M059J (cell line): ENCODE measurements at places on chromosomes 13 and 19.

GRCh38 chr19:18895824-18896341 lies at the start of gene CERS1:
Gene CERS1, minus strand, starts transcription at chr19:18896158. Its CDS starts 86 bp downstream, at chr19:18896072.
- DNase-seq = no peak

DNA sequence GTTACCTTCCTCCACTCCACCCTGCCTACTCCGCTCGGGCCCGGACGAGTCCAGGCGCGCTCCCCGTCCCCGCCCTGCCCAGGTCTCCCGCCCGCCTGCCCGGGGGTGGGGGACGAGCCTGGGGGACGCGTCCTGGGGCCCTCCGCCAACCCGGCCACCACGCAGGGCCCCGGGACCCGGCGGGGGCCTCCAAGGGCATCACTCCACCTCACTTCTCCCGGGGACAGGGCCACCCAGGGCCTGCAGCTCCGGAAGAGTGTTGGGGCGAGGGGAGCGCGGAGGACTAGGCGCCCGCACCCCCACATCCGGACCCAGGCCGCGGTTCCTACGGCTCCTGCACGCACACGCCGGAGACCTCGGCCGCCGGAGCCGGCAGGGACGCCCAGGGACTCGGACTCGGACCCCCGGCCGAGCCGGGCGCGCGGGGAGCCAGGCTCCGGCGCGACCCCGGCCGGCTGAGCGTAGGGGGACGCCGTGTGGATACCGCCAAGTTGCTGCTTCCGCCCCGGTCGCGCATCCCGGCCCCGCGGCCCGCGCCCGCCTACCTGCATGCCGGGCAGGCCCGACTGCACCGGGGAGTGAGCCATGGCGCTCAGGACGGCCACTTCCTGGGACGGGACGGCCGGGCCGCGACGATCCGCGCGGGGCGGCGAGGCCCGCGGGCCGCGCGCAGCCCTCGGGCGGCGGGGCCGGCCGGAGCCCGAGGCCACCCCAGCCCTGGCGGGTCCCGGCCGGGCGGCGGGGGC lies 534 bp downstream of the STK24 start:
- DNase-seq = peak; percentile 40

GRCh38 chr19:35746531-35746930 lies 1.1 kb downstream of the PSENEN start:
- DNase-seq = no peak

- no peak for DNase-seq
Measured at GRCh38 chr13:43127103-43127798, 103.9 kb downstream of the DNAJC15 start.

DNA sequence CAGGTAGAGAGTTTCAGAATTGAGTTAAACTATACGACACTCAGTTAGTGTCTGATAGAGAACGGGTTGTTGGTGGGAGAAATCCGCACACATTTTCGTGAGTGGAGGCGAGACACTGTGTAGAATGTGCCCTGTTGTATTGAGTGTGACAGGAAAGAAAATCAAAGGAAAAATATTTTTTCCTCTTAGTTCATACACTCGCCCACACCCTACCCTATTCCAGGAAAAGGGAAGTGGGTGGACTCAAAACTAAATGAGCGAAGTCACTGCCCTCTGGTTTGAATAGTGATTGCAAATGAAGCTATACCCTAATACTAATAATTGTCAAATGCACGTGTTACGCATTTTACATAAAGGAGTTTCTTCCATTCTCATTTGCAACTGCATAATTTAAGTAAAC lies 2.0 kb downstream of the ZNF347 start:
- DNase-seq = no peak

GRCh38 chr13:51151463-51151862 lies 40.4 kb upstream of the C13orf42 start:
- no peak for DNase-seq

GRCh38 chr13:76822698-76823267 lies 63.4 kb downstream of the KCTD12 start:
- DNase-seq = peak; percentile 60

- DNase-seq = peak; percentile 23
Measured at GRCh38 chr13:32969516-32969941, 46.7 kb upstream of the KL start.

DNA sequence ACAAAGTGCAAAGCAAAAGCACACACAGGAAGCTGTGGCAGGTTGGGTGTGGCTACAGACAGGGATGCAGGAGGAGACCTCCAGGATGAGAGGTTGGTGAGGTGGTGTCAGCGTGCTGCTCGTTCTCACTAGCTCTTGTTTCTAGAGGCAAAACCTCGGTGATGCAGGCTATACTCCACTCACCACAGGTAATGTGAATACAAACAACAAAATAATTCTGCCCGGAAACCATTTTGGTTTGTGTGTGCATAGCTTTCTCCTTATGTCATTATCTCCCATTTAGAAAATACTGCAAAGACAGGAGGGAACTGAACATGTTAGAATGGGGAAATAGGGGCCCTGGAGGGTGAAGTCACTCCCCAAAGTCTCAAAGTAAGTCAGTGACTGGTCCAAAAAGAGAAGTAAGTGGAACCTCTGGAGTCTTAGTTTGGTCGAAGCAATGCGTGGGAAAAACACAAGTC lies 9.4 kb downstream of the LCP1 start:
- peak; percentile 70 for DNase-seq

DNA sequence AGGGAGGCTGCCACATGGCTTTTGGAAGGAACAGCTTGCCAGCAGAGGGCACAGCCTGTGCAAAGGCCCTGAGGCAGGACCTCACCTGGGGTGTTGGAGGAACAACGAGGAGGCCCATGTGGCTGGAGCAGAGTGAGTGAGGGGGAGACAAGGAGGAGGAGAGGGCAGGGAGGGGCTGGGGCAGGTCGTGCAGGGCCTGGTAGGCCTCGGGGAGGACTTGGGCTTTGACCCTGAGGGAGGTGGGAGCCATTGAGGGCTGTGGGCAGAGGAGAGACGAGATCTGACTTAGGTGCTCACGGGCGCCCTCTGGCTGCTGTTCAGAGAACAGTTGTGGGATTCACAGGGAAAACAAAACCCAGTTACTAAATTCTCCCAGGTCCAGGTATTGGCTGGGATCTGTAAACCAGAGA lies 25.2 kb downstream of the ZNRF4 start:
- peak; percentile 31 for DNase-seq

GRCh38 chr19:46330319-46330918 lies 16.5 kb upstream of the PPP5C start:
- no peak for DNase-seq

GRCh38 chr19:29724746-29725145 lies 9.7 kb upstream of the C19orf12 start:
- no peak for DNase-seq

GRCh38 chr19:35856546-35857149 lies at the start of gene KIRREL2:
Gene KIRREL2, plus strand, starts transcription at chr19:35856911. Its CDS starts 209 bp downstream, at chr19:35857120.
- DNase-seq = no peak

DNA sequence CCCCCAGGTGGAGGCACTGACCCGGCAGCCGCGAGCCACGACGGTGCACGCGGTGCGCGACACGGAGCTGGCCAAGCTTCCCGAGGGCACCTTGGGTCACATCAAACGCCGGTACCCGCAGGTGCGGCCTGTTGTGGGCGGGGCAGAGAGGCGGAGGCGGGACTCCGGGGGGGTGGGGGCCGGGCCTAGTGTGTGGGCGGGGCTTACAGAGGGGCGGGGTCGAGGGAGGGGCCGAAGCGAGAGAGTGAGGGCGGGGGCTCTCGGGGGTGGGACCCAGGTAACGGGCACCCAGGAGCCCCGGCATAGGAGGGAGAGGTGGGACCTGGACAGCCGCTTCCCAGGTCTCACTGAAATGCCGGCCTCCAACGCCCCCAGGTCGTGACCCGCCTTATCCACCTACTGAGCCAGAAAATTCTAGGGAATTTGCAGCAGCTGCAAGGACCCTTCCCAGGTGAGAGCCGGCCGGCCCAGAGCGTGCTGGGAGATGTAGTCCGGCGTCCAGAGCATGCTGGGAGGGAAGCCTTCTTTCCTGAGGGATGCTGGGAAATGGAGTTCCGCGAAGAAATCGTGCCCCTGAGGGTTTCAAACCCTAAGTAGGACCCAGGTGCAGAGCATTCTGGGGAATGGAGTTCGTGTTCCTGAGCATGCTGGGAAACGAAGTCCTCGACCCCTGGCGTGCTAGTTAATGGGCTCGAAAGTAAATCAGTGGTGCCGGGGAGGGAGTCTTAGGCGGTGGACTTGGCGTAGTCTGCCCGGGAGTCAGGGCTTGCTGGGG lies 15.7 kb downstream of the PNPLA6 start:
- peak; percentile 37 for DNase-seq

DNA sequence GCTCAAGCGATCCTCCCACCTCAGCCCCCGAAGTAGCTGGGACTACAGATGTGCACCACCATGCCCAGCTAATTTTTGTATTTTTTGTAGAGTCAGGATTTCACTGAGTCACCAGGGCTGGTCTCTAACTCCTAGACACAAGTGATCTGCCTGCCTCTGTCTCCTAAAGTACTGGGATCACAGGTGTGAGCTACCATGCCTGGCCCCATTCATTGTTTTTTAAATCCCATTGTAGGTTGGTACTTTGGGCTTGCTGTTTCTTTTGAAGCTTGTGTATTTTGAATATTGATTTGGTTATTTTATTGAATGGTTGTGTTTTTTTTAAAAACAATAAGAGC lies 26.7 kb downstream of the ZMYM2 start:
- no peak for DNase-seq

DNA sequence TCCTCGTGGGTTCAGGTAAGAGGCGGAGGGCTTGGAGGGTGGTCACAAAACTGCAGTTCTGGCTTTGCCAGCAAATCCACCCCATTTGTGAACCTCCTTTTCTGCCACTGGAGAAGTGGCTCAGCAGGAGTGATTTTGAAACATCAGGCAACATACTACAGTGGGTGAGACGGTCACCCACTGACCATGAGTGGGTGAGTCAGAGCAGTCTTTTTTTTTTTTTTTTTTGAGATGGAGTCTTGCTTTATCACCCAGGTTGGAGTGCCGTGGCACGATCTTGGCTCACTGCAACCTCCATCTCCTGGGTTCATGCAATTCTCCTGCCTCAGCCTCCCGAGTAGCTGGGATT lies 3.0 kb downstream of the TOMM40 start:
- no peak for DNase-seq

DNA sequence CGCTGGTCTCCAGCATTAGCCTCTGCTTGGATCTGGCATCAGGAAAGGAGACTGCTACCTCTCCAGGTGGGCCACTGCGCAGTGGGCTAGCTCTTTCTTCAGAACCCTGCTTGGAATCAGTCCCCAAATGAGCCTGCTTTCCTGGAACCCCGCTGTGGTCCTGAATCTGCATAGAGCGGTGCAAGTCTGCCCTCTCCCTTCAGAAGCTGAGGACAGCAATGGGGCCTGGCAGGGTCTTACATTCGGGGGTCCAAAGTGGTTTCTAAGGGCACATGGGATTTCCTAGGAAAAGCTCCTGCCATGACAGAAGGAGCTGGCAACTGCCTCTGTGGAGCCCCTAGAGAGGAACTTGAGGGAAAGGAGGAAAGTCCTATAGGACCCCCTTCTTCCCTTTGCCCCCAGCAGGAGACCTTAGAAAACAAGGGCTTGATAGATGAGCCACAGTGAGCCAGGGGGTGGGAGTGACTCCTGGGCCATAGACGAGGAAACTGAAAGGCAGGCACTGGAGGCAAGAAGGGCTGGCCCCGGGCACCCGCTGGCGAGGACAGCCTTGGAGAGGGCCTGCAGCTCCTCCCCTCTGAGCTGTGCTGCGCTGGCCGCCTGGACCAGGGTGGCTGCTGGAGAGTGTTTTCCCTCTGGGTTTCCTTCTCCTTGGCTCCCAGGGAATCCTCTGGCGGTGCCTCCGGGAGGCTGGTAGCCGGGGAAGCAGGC lies 1.4 kb upstream of the VSTM2B start:
- DNase-seq = no peak

DNA sequence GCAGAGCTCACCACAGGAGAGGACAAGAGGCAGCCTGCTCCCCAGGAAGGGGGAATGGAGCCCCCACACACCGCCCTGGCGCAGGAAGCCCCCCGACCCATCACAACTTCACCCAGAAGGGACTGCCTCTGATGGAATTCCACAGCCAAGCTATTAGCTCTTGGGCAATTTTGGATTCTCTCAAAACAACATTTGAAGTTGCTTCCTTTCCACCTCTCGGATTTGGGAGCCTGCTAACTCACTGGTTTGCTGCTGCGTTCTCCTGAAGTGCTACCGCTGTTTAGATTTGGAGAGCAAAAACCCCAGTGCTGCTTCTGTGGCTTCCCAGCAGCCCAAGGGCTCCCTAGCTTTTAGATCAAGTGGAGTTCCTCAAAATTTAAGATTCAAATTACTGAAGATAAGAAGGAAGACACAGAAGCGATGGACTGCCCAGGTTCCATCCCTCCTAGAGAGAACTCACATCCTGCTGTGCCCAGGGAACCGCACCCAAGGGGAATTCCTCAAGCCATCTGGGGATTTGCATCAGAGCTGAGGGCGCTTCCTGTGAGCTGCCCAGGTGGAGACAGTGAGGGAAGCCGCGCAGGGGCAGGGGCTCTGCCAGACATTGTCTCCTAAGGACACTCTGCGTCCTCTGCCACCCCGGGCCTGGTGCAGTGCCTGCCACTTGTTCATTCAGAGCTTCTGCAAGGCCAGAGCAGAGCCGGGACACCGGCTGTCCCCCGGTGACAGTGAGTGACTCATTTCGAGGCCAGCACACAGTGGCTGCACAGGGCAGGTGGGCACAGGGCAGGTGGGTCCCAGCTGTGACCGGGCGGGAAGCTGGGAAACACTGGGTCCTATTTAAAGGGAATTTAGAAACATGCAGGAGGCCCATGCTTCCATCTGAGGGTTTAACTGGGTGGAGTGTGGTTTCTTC lies 45.5 kb downstream of the COL4A1 start:
- no peak for DNase-seq

- no peak for DNase-seq
Measured at GRCh38 chr19:28330831-28331230, 882.1 kb downstream of the UQCRFS1 start.

GRCh38 chr13:93529961-93530360 lies 303.4 kb downstream of the GPC6 start:
- DNase-seq = no peak

DNA sequence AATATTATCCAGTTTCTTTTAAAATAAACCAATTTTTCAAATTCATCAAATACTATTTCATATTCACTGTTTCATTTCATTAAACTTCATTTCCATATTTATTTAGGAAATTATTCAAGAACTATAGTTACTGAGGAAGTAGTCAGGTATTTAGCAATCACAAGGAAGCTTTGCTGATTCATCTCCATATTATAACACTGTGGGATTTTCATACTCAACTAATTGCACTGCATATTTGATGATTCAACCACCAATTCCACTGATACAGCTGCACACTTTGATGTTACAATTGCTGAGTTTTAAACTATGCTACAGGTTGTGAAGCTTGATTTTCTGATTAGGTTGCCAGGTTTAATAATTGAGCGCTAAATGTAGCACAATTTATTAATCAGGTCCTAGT lies 556.8 kb upstream of the SLITRK1 start:
- peak; percentile 51 for DNase-seq

- peak; percentile 81 for DNase-seq
Measured at GRCh38 chr19:5718579-5719273, 1.2 kb downstream of the LONP1 start.

GRCh38 chr13:69474011-69474685 lies 633.5 kb upstream of the ATXN8OS start:
- DNase-seq = peak; percentile 6

- no peak for DNase-seq
Measured at GRCh38 chr13:99087954-99088491, 110.2 kb upstream of the DOCK9 start.

GRCh38 chr13:114077933-114078325 lies 54.5 kb downstream of the RASA3 start:
- peak; percentile 15 for DNase-seq
